ENCODE measurements at places on chromosomes 1 and 21. TPM values are rescaled to one million over a fixed set of nuclear protein-coding genes. Genes with fewer than 3 reads are reported as not detected.

The PPM1J gene
- 0.53 TPM for total RNA-seq

The C1QA gene
- not detected for total RNA-seq

The MLLT11 gene
- 99.2 TPM for total RNA-seq

The UBE2G2 gene
- 68.3 TPM for total RNA-seq

The MYOG gene
- total RNA-seq: not detected

- peak; percentile 56 for DNase-seq
Observed at GRCh38 chr1:211118407-211119102, 15.4 kb downstream of the KCNH1 start.

- DNase-seq: no peak
Observed at GRCh38 chr1:52152572-52152971, 10.7 kb downstream of the ZFYVE9 start.

GRCh38 chr21:16563795-16564194, 834.0 kb downstream of the USP25 start:
- peak; percentile 94 for DNase-seq

DNA sequence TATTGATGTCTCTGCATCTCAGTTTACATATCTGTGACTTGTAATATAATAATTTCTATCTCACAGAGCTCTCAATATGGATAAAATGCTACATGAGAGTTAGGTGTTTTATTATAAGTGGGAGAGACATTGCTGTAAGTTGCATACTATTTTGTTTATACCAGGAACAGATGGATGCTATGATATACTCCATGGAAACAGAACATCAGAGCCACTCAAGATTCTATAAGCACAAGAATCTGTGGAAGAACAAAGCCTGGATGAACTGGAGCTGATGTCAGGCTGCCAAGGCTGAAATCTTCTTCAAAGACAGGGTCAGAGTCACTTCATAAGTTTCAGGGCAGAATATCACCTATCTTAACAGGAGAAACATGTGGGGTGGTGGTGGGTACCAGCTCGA, 30.2 kb downstream of the DUSP10 start:
- no peak for DNase-seq

- no peak for DNase-seq
Observed at GRCh38 chr1:91777630-91778300, 108.2 kb downstream of the TGFBR3 start.

- DNase-seq: no peak
Observed at GRCh38 chr1:202197653-202198365, 4.2 kb downstream of the LGR6 start.

DNA sequence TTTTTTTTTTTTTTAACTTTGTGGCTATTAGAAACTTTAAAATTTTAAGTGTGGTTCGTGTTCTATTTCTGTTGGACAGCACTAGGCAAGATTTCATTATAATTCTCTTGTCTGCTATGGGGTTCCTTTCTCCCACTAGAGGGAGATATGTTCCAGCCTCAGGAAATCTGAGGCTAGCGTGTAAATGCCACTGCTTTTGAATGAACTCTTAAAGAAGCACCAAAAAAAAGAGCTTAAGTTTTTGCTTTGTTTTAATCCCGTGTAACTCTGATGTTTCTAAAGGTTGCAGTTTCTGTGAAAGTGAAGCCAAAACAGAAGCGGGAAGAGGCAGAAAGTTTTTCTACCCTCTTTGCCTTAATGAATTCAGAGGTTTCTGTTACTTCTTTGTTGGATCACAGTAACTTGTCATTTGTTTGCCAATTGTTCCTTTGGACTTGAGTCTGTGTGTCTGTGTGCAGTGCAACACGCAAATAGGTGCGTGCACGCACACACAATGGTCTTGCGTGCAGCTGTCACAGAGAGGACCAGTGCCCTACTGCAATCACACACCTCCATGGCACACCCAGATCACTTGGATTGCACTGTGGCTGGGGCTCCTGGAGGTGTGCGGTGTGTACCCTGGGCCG, 32.3 kb downstream of the HHAT start:
- peak; percentile 59 for DNase-seq

- no peak for DNase-seq
Observed at GRCh38 chr1:172483448-172483847, 39.6 kb upstream of the PIGC start.

DNA sequence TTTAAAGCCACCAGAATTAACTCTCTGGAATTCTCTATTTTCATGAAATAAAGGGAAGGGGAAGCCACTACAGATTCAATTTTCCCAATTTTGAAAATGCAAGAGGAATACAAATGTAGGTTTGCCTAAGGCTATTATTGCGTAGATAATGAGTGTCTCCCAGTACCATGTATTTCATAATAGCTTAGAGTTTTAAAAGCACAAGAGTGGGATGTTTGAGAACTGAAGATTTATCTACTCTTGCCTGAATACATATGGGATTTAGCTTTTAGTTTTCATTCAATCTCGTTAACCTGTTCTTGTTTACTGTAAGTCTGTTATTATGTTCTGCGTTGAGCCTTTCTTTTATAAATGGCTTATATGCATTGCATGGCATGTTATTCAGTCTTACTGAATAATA, 795.1 kb downstream of the BRINP3 start:
- DNase-seq: no peak

DNA sequence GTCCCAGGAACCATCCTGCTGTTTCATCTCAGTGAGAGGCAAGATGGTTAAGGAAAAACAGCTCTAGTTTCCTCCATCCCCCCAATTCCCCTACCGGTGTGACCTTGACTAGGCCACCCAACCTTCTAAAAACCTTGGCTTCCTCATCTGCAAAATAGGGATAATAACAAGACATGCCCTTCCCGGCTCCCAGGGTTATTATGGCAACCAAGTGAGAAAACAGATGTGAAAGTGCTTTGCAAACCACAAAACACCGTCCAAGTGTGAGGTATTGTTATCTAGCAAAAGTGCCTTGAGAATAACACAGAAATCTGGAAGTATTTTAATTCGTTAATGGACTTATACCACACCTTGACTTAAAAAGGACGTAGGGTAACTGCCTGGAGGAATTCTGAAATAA, 62.7 kb downstream of the ITPKB start:
- no peak for DNase-seq

DNA sequence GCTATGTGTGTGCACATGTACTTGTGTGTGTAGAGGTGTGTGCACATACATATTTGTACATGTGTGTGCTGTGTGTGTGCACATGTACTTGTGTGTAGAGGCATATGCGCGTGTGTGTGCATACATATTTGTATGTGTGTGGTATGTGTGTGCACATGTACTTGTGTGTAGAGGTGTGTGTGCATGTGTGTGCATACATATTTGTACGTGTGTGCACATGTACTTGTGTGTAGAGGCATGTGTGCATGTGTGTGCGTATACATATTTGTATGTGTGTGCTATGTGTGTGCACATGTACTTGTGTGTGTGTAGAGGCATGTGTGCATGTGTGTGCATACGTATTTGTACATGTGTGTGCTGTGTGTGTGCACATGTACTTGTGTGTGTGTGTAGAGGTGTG, 291.9 kb downstream of the AJAP1 start:
- no peak for DNase-seq

DNA sequence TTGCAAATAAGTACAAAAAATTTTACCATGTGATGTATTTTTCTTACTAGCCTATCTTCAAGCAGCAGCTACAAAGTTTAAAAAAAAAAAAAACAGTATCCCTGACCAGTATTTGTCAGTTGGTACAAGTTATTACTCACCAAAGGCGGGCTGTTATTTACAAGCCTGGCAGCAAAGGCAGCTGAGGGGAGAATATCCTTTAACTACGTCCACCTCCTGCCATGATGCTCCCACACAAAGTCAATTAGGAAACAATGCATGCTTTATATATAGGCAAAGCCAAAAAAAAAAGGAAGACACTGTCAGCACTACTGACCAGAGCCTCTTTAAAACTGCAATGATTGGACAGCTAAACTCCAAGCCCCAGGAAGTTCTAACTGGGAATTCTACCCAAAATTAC, 13.7 kb downstream of the PSMA5 start:
- DNase-seq: no peak

DNA sequence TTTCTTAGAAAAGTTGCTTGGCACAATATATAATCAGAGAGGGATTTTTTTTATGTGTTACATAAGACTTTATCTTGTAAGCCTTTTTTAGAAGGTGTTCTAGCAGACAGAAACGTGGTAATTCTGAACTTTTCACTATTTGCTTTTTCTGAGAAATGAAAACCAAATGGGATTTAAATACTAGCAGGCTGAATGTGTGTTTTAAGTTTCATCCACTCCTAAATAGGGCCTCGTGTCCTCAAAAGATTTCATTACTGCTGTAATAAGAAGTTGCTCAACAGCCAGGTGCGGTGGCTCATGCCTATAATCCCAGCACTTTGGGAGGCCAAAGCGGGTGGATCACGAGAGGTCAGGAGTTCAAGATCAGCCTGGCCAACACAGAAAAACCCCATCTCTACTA, 44.7 kb upstream of the FMO2 start:
- DNase-seq: no peak

- DNase-seq: no peak
Observed at GRCh38 chr21:29193072-29193471, 62.6 kb downstream of the MAP3K7CL start.

- DNase-seq: no peak
Observed at GRCh38 chr1:15469361-15469760, 6.5 kb upstream of the CELA2B start.

DNA sequence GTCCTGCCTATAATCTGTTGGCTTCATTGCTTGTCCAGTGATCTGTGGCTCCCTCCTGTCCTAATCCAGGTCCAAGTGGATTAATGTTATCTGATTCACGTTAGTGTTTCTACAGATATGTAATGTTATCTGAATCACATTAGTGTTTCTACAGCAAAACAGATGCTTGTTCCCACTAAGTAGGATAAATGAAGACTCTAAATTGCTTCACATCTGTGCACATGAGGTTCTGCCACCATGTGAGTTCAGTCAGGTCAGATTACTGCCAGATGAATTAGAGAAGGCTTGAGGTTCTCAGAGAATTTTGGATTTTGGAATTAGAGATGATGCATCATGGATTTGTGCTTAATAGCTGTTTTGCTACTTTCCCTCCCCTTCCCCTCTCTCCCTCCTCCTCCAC, 13.2 kb downstream of the DISC1 start:
- DNase-seq: no peak

- no peak for DNase-seq
Observed at GRCh38 chr1:17567582-17567981, 28.1 kb downstream of the ARHGEF10L start.
